ENCODE measurements at places on chromosomes 3 and 15.

- DNase-seq, result no peak
Observed at GRCh38 chr3:195015021-195015420, 255.9 kb downstream of the XXYLT1 start.

GRCh38 chr15:68055224-68055705 lies 1.1 kb downstream of the PIAS1 start:
- no peak for DNase-seq

DNA sequence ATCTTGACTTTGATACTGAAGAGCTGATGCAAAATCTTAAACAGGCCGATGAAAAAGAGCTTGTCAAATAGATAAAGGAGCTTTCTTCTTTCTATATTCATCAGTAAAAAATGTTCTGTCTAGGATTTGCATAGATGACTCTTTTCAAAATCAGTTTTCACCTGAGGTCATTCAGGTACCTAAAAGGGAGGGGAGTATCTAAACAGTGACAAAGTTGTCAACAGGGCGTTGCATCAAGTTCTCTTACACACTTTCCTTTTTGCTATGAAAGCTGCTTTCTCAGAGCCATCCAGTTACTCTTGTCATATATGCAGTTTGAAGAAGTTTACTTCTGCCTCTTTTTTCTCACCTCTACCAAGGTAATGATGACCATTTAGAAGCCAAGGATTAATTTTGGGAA lies 60.0 kb downstream of the AKAP13 start:
- DNase-seq, result no peak

DNA sequence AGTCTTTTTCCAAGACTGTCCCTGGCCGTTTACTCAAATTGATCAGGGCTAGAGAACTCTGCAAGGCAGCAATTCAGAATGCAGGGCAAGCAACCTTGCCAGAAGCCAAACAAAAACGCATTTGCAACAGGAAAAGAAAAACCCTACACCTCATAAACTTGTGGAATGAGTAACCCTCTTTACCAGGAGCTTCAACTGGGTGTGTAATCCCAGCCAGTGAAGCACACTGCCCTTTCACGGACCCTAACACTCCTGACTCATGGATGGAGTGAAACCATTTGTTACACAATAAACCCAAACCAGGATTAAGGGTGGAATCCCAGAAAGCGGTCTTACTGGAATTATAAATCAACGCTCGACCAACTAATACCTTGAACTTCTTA lies 14.8 kb upstream of the LDHAL6B start:
- DNase-seq, result no peak

DNA sequence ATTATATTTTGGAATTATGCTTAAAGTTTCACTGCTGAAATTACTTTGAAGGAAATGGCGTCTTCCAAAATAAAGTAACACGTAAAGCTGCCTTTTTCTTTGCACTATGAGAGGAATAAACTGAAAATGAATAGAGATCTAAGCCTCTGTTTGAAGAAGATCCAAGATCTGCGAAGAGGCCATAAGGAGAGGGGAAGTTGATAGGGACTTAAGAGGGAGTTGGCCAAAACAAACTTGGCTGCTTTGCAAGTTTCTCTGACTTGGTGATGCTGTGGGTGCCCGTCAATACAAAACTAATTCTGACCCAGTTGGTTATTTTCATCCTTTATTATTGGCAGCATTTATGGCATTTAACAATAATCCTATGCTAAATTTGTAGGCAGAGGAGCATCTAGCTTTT lies 190.2 kb upstream of the GBE1 start:
- no peak for DNase-seq

DNA sequence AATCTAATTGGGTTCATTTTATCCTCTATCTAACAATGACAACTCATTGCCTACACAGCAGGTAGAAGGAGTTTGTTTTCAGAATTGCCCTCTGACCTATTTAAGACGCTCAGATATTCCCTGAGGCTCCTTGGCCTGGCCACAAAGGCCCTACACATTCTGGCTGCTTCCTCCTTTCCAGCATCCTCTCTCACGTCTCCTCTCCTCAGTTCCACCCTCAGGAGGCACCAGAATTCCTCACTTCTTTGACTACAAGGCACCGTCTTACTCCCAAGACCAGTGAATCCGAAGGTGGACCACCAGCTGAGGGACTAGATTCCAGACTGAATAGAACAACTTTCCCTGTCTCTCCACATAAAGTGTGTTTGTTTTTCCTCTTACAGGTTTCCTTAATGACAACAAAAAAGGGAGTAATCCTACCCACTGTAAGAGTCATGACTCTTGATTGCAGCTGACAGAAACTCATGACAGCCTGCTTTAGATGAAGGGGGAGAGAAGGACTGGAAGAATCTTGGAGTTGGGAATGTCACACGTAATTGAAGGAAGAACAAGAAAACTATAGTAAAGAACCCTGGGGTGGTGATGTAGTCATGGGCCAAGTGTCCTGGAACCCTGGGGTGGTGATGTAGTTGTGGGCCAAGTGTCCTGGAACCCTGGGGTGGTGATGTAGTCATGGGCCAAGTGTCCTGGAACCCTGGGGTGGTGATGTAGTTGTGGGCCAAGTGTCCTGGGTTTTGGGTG lies 22.0 kb upstream of the MUC20 start:
- no peak for DNase-seq

DNA sequence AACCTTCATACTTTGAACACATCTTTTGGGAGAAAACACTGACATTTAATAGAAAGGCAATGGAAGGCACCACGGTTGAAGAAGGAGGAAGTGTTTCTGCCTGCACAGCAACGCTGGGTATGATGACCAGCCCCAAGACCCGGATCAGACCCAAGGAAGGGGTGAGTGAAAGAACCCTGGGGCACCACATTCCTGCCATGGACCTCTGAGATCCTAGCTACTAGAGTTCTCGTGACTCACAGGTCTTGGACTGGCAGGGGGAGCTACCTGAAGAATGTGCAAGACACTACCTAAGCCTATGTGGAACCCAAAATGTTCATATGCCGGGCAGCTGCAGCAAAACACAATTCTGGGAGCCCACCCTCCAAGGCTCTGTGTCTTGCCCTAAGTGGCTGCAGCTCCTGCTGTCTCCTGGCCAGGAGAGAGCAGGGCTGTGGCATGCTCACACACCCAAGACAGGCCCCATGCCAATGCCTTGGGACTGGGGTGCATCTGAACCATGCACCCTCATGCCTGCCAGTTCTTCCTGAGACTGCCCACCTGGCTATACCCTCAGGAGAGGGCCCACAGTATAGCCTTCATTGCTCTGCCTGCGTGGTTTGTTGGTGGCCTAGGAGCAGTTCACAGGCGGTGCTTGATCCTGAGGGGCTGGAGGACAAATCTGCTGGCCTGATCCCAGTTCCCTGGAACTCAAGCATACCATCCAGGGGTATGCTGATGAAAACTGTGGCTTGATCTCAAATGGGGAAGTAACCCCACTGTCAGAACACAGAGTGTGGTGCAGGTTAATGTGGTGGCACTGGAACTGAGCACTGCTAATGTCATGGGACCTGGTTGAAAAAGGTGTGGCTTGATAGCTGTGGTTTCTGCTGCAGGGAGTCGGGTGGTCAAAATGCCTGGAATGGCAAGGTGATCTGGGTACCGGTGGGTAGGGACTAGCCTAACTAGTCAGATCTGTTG lies 353.3 kb upstream of the ARHGEF26 start:
- DNase-seq, result no peak

DNA sequence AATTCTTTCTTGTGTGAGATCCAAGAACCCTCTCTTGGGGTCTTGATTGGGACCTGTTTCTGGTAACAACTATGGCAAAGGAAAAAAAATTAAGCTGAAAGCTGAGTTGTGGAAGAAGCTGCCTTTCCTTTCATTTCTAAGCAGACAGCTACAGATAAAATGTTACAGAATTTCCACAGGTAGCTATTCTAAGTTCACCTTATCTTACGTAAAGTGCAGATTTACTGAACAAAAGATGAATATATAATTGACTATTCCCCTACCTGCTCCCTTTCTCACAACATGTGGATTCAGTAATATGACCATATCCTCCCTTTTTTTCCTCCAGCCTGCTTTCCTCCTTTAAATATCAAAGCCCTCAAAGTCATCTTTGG lies 36.6 kb downstream of the CLEC3B start:
- DNase-seq, result no peak

DNA sequence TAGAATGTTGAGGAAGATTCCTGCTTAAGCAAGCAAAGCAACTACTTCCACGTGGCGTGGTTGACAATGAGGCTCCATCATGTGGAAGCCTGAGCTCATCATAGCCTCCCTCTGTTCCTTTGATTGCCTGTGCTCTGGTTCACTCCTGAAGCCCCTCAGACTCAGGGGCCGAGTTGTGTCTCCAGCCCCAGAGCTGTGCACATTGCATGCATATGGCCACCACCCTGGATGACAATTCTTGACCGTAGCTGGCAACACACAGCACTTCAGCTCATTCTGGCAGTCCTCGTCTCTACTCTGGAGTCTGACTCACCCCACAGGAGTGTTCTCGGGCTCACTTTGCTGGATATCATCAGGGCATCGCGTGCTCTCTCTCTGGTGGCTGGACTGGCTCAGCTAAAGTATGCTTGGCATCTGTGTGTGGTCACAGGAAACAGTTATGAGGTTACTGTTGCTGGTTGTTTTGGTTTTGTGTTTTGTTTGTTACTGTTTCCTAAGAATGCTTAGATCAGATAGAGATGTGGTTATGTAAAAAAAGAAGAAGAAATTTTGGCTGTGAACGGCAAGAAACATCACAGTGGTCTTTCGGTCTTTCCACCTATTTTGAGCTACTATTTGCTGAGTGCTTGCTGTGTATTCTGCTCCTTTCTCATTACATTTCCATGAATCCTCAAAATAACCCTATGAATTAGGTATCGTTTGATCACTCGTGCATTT lies 41.6 kb upstream of the MRPS22 start:
- no peak for DNase-seq

GRCh38 chr3:55009372-55009771 lies 81.5 kb upstream of the LRTM1 start:
- DNase-seq, result no peak

DNA sequence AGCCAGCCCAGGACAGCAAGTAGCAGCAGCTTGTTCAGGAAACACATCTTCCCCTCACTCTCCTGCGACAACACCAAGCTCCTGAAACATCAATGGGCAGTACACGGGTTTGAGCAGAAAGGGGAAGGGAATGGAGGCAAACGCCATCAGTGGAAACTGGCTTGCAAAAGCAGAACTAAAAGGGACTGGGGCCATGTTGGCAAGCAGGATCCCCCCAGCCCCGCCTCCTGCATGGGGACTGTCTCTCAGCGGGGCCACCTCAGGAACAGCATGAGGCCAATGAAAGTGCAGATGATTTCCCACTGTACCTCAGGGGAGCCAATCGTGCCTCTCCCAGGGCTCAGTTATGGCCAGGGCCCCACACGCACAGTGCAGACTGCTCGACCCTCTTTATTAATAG lies 6.8 kb downstream of the CDAN1 start:
- DNase-seq, result no peak

DNA sequence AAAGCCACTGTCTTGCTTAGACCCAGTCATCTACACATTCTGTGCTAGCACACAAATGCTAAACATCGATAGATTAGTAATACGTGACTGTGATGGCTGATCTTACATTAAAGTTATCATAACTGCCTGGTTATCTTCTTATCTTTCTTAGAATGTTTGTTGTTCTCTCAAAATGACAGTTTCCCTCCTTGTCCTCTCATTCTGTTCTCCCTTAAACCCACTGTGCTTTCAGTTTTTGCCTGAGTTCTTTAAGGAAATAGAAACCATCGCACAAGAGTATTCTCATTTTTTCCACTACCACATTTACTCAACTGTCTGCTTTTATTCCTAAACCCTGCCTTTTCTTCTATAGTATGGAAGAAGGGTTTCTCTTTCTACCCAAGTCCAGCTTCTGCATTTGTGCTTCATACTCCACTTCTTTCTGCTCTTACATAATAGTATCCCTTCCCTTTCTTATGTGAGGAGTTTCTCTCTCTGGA lies 17.1 kb downstream of the STX19 start:
- DNase-seq, result no peak

DNA sequence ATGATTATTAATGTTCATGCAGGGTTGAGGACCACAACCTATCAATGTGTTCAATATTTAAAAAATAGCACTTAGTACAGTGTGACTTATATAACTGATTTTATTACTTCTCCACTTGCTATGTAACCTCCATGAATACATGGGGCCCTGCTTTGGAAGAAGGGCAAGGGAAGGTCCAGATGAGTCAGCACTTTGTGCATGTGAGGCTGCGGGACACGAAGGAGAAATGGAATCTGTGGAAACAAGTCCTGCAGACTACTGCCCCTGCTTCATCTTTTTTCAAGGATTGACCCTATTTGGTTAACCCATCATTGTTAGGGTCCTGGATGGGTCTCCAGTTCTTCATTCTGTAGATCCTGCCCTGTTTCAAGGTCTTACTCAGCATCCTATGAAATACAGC lies 1.6 kb downstream of the NXPE3 start:
- no peak for DNase-seq

- no peak for DNase-seq
Observed at GRCh38 chr3:185928496-185928895, 9.3 kb downstream of the TRA2B start.

GRCh38 chr3:149010966-149011365 lies 19.6 kb downstream of the GYG1 start:
- DNase-seq, result no peak

DNA sequence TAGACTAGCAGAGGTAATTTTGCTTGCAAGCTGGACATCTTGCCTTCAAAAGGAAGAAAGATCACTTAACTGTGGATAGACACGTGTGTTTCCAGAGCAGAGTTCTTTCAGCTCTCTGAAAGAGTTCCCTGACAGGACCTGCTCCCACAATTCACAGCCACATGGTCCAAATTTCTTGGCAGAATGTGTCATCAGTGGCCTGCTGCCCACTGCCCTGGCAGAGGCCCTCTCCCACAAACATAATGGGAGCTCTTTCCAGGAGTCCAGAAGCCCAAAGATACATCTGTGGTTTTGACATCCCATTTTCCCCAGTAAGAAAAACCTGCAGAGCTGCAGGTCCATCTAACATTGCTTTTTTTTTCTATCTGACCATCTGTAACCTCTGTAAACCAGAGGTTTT lies 48.3 kb downstream of the SERPINI1 start:
- no peak for DNase-seq

- DNase-seq, result no peak
Observed at GRCh38 chr3:117602058-117602644, 892.6 kb downstream of the TUSC7 start.

DNA sequence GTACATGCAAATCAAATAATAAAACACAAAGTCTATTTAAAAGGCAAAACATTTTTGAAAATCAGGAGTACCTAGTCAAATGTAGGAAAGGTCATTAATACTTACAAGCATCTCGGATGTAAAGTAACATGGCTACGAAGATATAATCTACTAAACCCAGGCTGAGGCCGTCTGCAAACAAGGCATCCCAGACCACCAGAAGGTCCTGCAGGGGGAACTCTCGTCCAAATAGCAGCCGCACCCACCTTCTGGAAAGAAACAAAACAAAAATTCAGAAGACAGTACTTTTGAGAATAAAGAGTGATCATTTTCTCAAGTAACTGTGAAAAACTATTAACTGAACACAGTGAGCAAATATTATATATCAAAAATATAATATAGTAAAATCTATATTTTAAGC lies 423.1 kb downstream of the PLCL2 start:
- no peak for DNase-seq

GRCh38 chr3:15241341-15241740 lies 35.3 kb downstream of the CAPN7 start:
- peak; percentile 13 for DNase-seq

GRCh38 chr3:116802651-116803050 lies 93.1 kb downstream of the TUSC7 start:
- no peak for DNase-seq
